ENCODE measurements at places on chromosomes 11 and 22.

DNA sequence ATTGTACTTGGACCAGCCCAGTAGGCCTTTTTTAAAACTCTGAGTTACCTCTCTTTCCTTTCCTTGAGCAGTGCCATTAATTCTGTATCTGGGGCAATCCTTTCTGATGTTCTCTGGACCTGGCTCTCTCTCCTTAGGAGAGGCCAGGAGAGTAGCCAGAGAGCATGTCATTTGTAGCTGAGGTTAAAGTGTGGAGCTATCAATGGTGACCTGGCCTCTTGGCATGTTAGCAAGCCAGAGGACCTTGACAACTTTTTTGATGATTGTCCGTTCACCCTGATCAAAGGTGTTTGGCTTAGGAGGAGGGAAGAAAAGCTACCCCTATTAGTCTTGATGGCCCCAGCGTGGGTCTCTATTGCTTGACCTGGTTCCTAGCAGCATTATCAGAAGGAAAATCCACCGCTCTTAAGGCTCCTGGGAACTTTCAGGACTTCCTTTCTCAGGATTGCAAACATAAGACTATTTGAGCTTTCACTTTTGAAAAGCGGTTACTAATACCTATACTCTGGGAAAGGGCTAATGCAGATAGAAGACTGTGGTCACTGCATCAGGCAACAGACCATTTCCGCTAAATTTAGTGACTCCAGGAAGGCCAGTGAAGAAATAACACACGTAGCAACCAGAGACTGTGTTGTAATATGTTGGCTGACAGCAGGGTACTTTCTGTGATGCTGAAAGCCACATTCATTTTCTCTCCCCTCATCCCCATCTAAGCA is 18.2 kb downstream of the LIMK2 start:
- DNase-seq: no peak

DNA sequence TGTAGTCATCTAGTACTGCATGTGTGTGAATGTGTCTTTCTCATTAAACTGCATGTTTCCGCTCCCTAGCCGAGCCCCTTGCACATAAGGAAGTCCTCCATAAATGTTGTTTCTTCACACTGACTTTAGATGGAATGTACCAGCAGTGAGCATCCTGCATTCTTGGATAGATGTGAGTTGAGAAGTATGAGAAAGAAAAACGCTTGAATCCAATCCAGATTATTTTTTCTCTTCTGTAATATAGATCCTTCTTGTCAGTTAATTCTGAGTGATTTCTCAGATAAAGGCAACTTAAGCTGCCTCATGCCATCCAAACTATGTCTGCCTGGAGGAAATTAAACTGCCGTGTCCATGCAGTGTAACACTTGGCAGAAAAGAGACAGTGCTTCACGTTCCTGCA is 268.1 kb upstream of the ISX start:
- DNase-seq: no peak

DNA sequence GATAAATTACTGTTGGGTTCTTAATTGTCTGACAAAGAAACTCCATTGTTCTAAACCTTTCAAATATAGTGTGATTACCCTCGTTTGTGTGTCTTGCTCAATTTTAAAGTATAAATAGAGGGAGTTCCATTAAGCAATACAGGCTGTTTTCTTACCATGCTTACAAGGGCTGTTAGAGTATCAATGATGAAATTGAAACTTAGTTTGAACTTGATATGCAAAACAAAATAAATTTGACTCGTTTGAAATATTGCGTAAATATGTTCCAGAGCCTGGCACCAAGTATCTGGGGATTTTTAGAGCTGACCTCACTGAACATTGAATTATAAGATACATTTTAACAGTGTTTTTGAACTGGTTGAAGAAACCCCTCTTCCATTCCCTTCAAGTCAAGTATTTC is 31.7 kb downstream of the TEAD1 start:
- DNase-seq: no peak

- DNase-seq: no peak
These were observed 68.3 kb upstream of the POU2AF2 start for GRCh38 chr11:111177037-111177871.

DNA sequence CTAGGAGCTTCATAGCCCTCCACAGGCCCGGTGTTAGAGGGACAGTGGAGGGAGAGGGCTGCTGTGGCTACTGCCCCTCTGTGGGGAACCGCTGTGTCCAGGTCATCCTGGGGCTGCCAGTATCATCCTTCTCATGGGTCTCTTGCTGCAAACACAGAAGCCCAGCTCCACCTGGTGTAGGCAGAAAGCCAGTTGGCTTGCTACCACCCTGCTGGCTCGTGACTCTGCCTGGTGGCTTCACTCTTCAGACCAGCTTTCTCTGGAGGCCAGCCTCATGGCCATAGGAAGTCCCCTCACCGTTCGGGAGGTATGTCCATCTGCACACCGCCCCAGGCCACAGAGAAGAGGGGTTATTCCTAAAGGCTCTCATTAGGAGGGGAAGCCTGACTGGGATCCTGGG is 19.4 kb upstream of the SUSD2 start:
- no peak for DNase-seq

- no peak for DNase-seq
These were observed 282.6 kb downstream of the CADM1 start for GRCh38 chr11:115221461-115222069.

DNA sequence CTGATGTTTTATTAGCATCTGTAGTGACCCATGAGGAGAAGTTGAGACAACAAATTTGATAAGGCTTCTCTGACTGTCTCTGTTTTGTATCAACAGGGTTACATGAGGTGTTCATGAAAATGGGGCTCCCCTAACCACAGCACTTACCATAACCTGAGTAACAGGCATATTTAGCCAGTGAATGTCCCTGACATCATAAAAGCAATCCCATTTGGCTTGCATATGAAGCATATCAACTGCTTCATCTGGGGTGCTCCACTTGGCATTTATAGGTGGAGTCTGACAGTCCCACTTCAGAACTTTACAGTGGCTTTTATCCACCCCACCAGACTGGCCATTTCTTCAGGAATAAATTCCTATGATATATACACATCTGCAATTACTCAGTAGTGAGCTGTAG is 257.6 kb downstream of the LUZP2 start:
- DNase-seq: no peak

GRCh38 chr11:8011981-8012444 is 24.9 kb downstream of the EIF3F start:
- no peak for DNase-seq

- peak; percentile 37 for DNase-seq
These were observed 3.3 kb downstream of the PCF11 start for GRCh38 chr11:83159902-83160865.

DNA sequence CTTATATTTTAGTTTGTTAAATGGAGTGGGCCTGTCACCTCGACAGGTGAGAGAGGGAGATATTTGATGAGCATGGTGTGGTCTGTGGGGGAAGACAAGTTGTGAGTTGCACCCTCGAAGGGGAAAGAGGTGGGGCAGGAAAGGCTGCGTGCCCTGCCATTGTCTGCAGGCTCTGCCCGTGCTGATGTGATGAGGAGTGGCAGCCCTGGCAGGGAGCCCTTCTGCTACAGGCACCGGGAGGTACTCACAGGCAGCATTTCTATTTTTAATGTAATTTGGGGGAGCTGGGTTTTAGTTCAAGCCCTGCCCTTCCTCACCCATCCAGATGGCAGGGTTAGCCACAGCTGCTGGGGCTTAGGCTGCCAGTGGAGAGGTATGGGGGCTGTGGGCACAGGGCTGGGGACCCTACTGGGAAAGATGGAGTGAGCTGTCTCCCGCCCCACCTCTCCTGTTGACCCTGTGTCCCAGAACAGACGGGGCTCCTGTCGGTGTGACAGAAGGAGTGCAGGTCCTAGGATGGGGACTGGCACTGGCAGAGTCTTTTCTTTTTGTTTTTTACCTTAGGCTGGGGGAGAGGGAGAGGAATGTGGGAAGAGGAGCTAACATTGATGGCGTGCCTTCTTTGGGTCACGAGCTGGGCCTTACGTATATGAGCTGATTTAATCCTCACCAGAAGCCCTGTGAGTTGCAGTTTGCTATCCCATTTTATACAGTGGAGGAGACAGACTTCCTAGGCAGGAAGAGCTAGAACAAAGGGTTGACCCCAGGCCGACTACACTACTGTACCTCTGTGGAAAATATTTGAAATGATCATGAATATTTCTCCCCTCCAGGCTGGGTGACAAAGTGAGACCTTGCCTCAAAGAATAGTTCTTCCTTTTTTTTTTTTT is 51.6 kb downstream of the CEP164 start:
- DNase-seq: no peak

DNA sequence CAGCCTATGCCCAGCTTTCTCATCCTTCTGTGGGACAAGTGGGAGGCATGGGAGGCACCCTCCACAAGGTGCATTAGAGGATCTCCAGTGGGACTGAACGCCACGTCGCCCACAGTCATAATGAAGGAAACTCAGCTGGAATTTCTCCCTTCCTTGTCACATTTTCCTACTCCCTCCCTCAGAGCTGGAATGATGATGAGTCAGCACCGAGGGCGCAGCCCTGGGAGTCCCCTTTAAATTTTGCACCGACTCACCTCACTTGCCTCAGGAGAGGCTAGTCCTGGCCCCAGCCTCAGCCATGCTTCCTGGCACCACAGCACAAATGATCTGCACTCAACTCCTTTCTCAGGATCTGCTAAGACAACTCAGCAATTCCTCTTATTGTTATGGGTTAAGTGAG is 34.3 kb downstream of the DBX1 start:
- no peak for DNase-seq

DNA sequence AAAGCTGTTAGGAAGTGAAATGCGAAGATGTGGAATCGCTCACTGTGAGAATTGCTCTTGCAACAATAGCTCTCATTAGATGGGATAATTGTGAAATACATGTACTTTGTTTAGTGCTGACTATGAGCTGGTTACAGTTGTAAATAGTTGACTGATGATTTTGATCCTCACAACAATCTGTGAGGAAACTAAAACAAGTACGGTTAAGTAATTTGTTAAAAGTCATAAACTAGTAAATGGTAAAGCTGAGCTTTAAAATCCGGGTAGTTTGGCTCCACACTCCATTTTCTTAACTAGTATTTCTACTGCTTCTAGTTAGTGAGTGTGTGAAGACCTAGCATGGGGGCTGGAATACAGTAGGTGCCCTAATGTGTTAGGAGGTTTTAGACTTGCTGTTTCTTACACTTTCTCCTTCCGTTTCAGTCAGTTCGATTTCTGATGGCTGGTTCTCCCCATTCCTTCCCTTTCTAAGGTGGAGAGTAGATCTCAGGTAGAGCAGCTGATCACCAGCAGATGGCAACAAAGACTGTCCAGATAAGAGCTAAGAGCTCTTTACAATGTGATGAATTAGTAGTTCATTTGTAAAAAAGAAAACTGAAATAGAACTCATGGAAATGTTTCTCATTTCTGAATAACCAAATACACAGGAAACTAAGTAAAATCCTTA is 16.3 kb upstream of the CYP2R1 start:
- peak; percentile 22 for DNase-seq
